ENCODE measurements at places on chromosomes 1 and 21.

DNA sequence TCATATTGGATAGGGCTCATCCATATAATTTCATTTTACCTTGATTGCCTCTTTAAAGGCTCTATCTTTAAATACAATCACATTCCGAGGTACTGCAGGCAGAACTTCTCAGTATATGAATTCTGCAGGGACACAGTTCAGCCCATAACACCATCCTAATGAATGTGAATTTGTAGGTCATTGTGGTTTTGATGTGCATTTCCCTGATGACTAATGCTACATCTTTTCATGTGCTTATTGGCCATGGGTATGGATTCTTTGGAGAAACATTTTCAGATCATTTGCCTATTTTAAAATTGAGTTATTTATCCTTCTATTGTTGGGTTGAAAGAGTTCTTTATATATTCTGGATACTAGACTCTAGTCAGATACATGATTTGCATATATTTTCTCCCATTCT lies 9.6 kb upstream of the RPS6KC1 start:
- no peak for DNase-seq

GRCh38 chr1:100387657-100388350 lies 35.5 kb downstream of the CDC14A start:
- DNase-seq: no peak

DNA sequence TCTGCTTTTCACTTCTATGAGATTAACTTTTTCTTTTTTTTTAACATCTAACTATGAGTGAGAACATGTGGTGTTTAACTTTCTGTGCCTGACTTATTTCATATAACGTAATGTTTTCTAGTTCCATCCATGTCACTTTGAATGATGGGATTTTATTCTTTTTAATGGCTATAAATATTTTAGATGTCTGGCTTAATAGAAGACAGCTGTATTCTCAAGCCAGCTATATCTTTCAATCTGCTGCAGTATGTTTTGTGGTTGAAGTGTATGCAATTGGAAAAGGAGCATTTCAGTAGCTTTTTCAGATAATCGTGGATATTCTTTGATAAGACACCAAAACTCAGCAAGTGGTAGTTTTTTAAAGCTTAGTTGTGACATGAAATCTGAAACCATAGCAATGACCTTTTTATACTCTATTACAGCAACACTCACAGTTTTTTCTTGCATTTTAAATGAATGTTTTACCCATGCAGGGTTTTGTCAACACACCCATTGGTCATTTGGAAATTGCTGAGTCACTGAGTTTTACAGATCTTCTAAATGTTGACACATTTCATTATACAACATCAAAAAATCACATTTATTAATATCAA lies 5.7 kb upstream of the SVBP start:
- DNase-seq: no peak

GRCh38 chr1:86472767-86473166 lies 4.0 kb downstream of the CLCA1 start:
- DNase-seq: no peak

All from D721Med (cell line).